DMS53 (cell line): ENCODE measurements at places on chromosomes 2 and 18.

- DNase-seq = no peak
Observed at GRCh38 chr2:120820953-120821279, 85.2 kb downstream of the GLI2 start.

- DNase-seq = peak; percentile 19
Observed at GRCh38 chr2:16671760-16672159, 6.1 kb upstream of the CYRIA start.

DNA sequence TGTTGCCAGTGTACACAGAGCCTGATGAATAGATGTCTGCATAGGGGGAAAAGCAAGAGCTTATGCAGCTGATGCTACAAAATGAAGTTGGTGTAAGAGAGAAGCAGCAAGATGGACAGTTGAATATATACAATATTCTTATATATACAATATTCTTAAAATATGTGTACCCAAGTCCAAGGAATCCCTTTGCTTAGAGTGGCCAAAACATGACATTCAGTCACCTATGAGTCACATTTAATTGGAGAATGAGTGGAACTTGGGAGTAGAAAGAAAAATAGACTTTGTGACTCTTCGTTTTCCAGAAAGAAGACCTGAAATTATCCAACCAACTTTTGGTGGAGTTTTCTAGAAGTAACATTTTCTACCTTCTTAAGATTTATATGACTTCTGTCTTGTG is 81.8 kb downstream of the SCN9A start:
- DNase-seq = no peak

DNA sequence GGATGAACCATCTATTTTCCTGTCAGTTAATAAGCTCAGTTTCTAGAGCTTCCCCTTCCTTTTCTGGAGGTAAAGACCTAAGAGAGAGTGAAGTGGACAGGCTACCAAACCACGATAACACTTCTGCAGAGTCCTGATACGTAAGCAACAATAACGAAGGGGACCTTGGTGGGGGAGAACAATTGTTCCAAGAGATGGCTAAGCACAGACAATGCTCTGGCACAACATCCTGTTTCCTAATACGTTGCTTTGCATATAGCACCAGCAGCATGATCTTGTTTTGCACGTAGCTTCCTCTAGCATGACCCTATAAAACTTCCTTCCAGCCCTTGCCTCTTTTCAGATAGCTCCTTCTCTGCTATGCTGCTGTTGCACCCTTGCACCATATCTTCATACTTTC is 247.3 kb downstream of the RAD51AP2 start:
- no peak for DNase-seq

GRCh38 chr2:38075507-38076151 is at the start of gene CYP1B1:
Gene CYP1B1, minus strand, starts transcription at chr2:38076151. Its CDS starts 763 bp downstream, at chr2:38075388.
- DNase-seq = peak; percentile 57

DNA sequence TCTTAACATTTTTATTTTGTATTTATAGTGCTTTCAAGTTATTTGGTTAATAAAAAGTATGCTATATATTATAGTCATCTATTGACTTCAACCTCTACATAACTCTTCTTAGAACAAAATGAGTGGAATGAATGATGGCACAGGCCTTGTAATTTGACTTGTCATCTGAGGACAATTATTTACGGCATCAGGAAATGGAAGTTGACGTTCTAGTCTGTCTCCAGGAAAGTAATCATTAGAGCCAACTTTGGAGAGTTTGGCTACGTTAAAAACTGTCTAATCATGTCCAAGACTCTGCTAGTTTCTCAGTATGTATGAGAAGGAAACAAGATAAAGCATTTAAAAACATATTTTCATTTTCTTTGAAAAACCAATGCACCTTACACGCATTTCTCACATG is 353.6 kb downstream of the ARHGAP15 start:
- no peak for DNase-seq

GRCh38 chr2:120476141-120476540 is 130.2 kb downstream of the INHBB start:
- DNase-seq = peak; percentile 16

- DNase-seq = no peak
Observed at GRCh38 chr18:64191069-64191468, 42.2 kb upstream of the LINC00305 start.

DNA sequence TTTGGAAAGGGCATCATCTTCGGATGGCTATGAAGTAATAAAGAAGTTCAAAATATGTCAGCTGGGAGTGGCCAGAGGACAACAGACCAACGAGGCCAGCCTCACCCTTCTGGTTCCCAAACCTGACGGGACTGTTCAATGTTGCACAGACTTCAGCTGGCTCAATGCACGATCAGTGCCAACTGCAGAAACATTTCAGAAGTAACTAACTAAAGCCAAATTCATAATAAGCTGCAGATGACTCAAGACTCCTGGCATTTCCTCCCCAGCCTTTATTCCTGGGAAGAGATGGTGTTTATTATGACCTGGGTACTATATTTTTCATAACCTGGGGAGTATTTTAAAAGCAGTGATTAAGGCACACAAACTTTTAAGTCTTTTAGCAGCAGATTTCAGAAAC is 3.8 kb upstream of the ATP6V1C2 start:
- no peak for DNase-seq

DNA sequence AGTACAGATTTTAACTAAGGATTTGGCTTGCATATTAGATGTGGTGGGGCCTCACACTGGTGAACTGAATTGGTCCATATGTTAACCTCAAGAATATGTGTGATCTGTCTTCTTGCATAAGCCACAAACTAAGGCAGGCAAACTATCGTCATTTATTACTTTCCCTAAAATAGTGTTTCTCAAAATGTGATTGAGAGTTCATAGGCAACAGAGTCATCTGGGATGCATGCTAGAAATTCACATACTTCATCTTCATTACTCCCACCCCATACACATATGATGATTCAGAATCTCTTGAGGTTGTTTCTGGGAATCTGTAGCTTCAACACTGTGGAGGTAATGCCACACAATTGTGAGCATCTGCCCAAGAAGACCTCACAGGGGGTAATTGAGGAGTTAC is 822.8 kb upstream of the CDH2 start:
- no peak for DNase-seq

GRCh38 chr2:120977582-120978358 is 242.1 kb downstream of the GLI2 start:
- DNase-seq = no peak

DNA sequence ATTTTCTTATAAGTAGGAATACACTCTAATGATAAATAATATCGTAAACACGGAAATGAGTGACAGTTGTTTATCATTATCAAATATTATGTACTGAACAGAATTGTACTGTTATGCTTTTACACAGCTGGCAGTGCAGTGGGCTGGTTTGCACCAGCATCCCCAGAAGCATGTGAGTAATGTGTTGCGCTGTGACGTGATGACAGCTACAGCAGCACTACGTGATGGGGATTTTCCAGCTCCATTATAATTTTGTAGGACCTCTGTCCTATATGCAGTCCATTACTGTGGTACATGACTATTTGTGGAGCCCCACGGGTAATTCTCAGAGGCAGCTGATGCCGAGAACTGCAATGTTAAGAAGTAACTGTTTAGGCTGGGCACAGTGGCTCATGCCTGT is 77.3 kb upstream of the ATG16L1 start:
- no peak for DNase-seq

DNA sequence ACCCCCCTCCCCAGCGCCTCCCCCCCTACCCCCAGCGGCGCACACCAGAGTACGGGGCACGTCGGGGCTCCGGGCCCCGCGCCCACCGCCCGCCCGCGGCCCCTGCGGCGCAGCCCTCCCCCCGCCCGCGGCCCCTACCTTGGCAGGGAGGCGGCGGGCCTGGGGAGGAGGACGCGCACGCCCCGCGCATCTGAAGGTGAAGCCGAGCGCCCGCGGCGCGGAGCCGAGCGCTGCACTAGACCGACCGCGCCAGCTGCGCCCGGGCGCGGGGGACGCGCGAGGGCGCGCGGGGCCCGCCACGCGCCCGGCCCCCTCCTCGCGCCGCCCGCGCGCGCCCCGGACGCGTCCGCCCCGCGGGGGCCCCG is at the start of gene ZNF516:
TSS of gene ZNF516 (minus strand) at position 237 of the 365 bp plus-strand sequence. CDS start 52,188 bp downstream, outside the sequence.
- peak; percentile 94 for DNase-seq

GRCh38 chr2:138323382-138324067 is 178.0 kb upstream of the SPOPL start:
- DNase-seq = no peak

DNA sequence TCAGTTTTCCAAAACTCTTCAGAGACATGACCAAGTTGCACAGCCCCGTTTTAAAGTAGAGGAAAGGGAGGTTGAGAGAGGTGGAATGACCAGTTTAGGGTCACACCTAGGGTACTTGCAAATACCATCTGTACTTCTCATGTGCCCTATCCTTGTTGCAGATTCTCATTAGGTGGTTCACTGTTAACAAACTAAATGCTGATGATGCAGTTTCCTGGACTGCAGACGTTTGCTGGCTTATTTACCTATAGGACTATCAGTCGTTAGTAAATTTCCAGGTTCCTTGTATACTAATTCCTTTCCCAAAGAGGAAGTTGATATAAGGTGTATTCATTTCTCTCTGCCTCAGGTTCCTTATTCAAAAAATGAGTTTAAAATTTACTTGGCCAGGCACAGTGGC is 1.4 kb downstream of the FARP2 start:
- no peak for DNase-seq

DNA sequence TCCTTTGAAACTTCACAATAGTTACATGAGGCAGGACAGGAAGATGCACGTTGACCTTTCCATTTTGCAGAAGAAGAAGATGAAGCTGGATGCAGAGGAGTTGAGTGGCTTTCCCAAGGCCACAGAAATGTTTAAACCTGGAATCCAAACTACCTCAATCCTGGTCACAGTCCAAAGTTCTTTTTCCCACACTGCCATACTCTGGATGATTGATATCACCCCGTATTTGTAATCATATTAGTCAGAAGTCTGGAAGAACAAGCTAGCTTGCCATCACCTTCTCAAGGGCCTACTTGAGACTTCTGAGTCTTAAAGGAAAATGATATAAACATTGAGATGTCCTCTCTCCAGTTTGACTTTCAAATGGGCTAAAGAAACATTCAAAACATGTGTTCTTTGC is 190.1 kb downstream of the LNPK start:
- no peak for DNase-seq

DNA sequence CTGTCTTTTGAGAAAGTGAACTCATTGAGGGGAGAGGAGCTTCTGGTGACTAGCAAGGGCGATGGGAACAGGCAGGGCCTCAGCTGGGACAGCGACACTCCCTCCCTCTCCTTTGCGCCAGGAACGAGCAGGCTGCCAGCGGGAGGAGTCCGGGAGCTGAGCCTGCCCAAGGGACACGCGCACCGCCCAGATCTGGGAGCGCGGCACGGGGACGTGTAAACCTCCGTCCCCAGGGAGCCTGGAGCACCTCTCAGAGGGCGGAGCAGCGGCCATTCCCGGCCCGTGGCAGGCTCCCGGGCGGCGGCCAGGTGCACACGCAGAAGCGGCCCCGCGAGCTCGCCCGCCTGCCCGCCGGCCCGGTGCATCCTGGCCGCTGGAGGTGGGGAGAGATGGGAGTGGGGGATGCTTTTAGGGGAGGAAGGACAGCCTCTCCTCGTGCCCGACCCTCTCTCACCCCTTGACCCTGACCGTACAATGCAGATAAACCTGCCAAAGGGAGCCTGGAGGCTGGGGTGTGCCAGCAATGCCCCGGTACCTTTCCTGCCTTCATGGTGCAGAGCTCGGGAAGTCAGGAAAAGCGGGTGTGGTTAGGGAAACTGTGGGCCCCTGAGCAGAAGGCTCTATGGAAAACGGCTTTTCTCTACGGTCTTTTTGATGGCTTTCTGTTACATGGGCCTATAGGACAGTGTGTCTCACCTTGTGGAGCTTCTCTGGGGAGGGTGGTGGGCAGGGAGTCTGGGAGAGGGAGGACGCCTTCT is 2.2 kb downstream of the AQP4 start:
- DNase-seq = peak; percentile 90

DNA sequence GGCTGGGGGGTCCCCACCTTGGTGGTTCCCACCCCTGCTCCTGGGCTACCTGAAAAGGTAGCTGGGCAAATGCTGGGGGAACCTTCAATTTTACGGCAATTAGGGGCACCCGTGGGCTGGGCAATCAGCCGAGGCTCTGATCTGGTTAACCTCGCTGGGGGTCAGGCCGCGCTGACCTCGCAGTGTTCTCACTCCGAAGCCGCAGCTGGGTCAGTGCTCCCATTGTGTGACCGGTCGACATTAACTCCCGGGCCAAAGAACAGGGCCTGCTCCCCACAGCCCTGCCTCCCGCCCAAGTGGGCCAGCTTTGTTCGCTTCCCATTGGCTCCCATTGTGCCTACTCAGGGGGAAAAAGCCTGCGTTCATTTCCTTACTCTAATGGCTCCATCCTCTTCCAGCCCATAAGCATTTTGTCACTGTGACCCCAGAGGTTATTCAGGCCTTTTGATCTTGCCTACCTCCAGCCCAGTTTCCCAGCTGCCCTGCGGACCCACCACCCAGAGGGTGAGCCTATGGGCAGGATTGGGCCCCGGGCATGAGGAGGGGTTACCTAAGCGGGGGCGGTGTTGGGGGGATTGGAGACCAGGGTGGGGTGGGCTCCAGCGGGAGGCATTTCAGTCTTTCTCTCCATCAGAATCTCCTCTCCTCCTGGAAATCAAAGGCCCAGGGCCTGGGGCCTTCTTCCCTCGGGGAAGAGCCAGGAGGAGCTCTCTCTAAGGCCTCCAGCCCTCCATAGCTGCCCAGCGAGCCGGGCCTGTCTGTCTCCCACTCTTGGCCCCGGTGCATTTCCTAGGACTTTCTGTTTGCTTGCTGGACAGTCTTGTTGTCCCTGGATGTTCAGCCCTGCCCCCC is 90.1 kb downstream of the MYCN start:
- DNase-seq = no peak

DNA sequence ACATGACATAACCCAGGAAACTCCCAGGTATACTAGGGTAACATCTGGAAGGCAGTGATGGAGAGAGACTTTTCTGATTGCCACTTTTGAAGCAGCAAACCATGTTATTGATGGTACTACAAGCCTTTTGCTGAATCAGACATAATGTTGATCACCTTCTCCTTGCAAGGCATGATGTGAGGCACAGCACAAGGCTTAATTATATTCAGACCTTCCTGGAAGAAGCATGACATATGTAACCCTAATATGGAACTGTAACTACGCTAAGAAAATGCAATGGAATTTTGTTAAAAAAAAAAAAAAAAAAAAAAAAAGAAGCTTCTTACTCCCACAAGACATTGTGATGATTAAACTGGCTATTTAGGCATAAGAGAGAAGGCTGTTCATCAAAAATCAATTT is 145.4 kb downstream of the ALK start:
- no peak for DNase-seq

DNA sequence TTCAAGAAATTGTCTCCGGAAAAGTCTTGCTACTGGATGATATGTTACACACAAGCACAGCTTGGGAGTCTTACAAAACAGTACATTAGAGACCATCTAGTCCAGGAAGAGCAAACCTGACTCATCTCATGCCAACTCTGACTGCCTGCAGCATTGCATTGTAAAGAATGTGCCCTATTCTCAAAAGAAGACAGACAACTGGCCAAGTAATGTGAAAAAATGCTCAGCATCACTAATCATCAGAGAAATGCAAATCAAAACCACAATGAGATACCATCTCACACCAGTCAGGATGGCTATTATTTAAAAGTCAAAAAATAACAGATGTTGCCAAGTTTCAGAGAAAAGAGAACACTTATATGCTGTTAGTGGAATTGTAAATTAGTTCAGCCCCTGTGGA is 42.7 kb upstream of the GORASP2 start:
- DNase-seq = no peak

GRCh38 chr2:28663359-28663758 is 88.3 kb upstream of the PPP1CB start:
- no peak for DNase-seq

- no peak for DNase-seq
Observed at GRCh38 chr2:110925479-110925878, 193.1 kb downstream of the ACOXL start.

GRCh38 chr2:194327196-194327888 is 1329.7 kb upstream of the SLC39A10 start:
- no peak for DNase-seq
